CD8-positive, alpha-beta T cell (primary cell): ENCODE measurements at places on chromosomes 2 and 18.

GRCh38 chr18:24268784-24269550, 128.7 kb downstream of the OSBPL1A start:
- DNase-seq, result no peak

GRCh38 chr2:238695538-238695937, 152.3 kb upstream of the TWIST2 start:
- DNase-seq, result no peak

- no peak for DNase-seq
Observed at GRCh38 chr2:4369826-4370419, 666.5 kb downstream of the DCDC2C start.

GRCh38 chr18:50312296-50313030, 25.0 kb upstream of the CXXC1 start:
- no peak for DNase-seq

DNA sequence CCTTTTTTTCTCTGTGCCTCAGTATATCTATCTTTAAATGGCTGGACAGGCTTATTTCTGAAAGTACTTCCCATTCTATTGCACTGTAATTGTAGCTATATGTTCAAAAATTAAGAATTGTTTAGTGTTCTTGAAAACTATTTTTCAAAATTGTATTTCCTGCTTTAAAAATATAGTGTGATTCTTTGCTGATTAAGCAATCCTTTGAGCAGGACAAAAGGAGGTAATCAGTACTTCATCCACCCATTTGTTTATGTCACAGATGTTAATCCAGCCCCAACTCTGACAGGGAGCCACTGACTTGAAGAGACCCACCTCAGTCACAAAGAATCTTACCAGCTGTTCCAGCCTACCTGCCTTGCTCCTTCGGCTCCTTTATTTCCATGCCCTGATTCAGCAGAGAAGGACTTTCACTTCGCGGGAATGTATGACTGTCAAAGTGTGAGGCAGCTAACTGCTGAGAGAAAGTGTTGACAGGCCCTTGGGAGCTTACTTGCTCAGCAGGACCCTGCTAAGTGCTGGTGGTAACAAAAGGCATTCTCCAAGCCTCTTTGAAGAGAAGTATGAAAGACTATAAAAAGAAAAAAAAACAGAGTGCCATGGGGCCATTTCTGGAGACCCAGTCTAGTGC, 393.3 kb upstream of the CYRIA start:
- DNase-seq, result no peak

- no peak for DNase-seq
Observed at GRCh38 chr2:101751875-101752619, 54.5 kb downstream of the MAP4K4 start.

GRCh38 chr2:148501545-148501944, 143.0 kb upstream of the EPC2 start:
- no peak for DNase-seq

DNA sequence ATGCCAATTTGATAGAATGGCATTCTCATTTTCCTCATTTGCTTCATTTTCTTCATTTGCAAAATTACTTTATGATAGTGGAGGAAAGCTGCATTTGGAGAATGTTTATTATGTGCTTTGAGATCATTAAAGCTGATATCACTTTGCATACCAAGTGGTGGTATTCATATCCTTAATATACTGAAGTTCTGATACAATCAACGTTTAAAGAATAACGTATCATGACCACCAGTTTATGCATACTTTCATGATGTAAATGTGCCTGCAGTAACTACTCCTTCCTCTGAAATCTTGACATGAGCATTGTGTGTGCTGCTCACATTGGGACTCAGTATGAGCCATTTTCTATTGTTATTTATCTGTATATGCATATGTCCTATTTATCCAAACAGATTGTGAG, 302.1 kb downstream of the ARHGAP15 start:
- no peak for DNase-seq

- DNase-seq, result no peak
Observed at GRCh38 chr2:8641301-8641965, 40.4 kb upstream of the ID2 start.

DNA sequence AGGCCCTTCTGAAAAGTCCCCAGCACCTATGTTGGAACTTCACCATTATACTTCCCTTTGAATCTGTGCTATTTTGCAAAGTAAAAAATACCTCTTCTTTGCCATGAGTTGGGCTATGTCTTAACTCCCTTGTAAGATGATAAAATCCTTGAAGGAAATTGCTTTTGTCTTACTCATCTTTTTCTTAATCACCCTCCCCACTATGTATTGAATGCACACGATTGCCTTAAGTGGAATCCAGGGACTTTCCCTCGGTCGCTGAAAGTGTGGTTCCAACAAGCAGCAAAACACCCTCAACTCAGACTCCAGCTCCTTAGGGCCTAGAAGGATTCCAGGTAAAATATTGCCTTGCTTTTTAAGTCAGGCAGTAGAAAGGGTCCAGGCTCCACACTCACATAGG, 173.2 kb upstream of the ARL4C start:
- DNase-seq, result no peak

DNA sequence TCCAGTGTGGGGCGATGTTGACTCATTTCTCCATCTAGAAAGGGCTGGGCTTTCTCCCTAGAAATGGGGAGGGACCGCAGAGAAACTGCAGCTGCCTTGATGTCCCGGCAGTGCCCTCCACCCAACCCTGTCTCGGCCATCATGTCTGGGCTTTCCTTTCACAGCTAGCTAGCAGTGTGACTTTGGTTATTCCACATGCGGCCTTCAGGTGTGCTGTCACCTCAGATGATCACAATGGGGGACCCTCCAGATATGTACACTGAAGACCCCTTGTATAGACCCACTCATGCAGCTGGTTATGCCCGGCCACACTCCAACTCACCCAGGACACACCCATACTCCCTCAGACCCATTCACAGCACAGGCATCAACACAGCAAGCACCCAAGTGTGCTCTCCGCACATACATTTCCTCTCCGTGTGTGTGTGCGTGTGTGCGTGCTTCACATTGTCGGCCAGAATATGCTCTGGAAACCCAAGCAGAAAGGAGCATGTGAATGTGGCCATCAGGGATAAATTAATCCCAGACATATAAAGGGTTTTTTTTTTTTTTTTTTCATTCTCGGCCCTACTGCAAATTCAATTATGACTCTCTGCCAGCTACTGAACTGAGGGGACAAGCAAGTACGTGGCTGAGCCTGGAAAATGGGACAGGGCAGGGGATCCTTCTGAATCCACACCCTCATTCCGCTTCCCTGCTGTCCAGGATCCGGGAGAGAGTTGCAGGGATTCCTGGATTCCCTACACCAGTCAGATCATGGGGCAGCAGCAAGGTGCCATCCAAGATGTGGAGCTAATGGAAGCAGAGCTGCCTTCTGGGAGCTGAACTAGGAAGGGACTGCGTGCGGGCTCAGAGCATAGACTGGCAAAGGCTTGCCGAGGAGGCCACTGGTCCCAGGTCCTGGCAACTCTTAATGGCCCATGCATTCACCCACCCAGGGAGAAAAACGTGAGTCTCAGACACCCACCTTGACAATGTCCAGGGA, 240.2 kb downstream of the DYSF start:
- DNase-seq, result no peak

DNA sequence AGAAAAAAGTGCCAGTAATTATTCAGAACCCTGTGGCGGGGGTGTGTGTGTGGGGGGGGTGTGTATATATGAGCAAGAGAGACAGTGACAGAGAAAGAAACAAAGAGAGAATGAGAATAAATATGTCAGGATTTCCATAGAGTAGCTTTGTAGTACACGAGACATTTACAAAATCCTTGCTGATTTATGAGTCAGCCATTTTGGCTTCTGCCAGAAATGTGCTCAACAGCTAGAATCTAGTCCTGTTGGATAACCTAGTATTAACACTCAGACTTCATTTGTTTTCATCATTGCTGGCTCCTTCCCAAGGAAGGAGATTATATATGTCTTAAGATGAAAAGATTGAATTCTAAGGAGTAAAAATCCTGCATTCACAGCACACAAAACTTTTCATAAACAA, 140.5 kb upstream of the HNRNPA3 start:
- no peak for DNase-seq

GRCh38 chr2:2731101-2731815, 400.2 kb upstream of the MYT1L start:
- DNase-seq, result no peak

GRCh38 chr2:190410166-190410565, 2.0 kb downstream of the MFSD6 start:
- DNase-seq, result no peak

GRCh38 chr18:45851161-45851925, 25.9 kb downstream of the SIGLEC15 start:
- no peak for DNase-seq
